ENCODE measurements at places on chromosomes 7 and 10.

DNA sequence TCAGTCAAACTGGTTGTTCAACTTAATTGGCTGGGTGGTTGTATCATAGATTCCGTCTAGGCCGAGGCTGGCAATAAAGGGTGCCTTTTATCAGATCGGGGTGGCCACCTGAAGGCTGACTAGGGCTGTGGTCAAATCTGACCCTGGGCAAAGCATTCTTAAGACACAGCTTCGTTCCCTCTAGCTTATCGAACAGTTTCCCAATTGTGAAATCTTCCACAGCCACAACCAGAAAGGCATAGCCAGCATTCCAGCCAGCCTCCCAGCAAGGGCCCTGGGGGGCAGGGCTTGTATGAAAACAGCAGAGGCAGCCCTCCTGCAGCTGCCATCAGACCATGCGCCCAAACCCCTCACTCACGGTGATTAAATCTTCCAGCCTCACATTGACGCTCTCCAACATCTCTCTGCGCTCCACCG is 42.5 kb upstream of the TMEM213 start:
- no peak for DNase-seq

DNA sequence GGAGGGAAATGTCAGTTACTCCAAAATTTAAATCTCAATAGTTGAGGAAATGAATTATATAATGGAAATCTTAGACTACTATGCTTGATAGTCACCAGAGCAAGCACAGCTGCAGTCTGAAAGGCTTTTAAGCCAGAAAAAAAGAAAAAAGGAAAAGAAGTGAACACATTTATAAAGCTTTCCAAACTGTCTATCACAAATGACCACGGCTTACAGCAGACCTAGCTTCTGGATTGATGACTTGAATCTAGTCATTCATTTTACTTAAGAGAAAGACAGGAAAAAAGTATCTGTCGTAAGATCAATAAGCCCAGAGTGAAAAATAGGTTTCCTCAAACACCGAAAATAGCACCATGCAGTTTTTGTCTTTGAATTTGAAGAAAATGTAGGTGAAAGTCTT is 67.9 kb upstream of the OGDHL start:
- no peak for DNase-seq

DNA sequence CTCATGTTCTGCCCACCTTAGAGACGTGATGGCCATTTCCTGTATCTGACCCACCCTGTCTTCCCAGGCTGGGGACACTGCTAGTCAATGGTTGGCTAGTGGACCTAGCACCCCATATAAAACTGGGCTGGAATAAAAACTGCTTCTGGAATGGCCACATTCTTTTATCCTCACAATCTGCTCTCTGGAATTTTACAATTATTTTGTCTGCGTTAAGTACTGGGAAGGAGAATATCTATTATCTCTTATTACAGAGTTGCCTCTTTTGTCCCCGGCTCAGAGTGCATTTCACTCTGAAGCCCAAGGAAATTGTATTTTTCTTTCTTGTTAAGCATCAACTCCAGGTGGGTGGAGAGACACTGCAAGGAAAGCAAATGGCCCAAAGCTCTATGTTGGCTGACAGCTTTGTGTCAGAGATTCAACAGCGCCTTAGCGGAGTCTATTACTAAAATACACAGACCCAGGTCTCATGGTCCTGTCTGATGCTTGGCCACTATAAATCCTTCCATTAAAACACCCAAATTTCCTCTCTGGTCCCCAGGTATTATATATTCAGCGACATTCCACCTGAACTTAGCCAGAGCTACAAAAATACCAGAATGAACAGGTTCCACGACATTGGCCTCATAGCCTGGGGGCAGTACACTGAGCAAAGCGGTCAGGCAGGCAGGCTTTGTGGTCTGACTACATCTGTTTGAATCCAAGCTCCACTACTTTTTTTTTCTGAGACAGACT is 121.7 kb downstream of the PRPF18 start:
- no peak for DNase-seq

DNA sequence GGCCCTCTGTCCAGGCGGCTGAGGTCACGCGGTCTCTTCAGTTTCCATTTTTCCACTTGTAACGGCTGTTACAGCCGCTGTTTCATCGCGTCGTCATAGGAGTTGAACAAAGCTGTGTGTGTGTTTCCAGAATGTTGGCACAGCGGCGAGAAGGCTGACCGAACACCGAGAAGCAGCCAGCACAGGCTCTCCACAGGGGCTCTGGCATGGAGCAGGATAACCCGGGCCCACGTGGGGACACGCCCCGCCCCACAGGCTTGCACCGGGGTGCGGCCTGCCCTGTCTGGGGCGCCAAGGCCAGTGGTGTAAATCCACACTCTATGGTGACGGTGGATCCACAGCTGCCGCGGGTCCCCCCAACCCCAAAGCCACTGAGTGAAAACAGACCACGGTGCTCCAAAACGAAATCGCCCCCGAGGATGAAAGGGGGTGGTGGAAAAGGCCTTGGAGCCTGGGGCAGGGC is 448.2 kb downstream of the DNAJB6 start:
- no peak for DNase-seq

DNA sequence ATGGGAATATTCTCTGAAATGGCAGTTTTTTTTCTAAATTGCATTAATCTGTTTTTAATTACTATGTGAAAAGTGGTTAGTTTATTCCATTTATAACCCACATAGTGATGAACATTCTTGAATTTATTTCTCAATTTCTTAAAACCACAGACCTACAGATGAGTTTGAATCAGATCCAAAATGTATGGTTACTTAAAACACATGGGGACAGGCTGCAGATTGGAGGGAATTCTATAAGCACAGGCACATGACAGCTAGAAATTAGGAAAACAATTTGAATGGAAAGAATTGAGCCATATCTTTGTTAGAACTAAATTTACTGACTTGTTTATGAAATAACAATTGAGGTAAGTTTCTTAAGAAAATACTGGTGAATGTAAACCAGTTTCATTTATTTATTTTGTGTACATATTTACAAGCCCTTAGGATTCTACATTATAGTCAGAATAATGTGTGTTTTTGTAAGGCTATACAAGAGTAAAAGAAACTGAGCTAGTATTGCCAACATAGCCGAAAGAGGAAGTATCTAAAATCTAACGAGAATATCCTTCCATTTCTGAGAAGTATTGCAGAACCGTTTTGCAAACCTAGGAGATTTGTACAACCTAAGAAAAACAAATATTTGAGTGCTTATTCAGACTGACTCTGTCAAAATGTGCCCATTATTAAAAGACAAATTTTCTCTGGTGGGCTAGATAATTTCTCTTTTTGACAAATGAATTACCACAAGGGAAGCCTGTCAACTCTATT is 434.3 kb upstream of the SEMA3D start:
- DNase-seq, result no peak

GRCh38 chr10:47384148-47384921 is at the start of gene ZNF488:
ZNF488 (minus strand) TSS chr10:47384293; CDS start chr10:47368829, 15,464 bp downstream.
- DNase-seq, result peak; percentile 55

DNA sequence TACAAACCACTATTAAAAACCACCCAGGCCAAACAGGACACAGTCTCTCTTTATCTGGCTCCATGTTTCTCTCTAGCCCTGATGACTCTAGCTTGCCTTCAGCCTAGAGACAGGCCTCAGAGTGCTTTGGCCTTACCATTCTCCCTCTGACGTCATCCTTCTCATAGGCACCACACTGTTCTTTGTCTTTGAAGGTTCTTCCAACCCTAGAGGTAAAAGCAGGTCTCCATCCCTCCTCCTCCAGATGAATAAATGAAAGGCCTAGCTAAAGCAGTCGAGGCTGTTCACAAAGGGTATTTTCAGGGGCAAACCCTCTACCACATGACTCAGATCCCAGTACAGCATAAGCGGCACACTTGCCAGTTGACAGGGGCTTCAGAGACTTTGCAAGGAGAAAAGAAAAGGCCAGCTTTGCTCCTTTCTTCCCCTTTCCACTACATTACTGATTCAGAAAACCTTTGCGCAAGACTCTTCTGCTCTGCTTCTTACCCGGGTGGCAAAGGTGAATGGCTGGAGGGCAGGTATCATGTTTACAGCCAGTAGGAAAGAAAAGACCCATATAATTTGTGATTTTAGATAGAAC is 14.8 kb downstream of the NFE2L3 start:
- no peak for DNase-seq

GRCh38 chr7:70552141-70552540 is 579.8 kb upstream of the GALNT17 start:
- no peak for DNase-seq

GRCh38 chr10:71004176-71005075 is 116.1 kb upstream of the PCBD1 start:
- no peak for DNase-seq

- DNase-seq, result no peak
Observed at GRCh38 chr7:43767311-43767710, 8.8 kb downstream of the BLVRA start.

DNA sequence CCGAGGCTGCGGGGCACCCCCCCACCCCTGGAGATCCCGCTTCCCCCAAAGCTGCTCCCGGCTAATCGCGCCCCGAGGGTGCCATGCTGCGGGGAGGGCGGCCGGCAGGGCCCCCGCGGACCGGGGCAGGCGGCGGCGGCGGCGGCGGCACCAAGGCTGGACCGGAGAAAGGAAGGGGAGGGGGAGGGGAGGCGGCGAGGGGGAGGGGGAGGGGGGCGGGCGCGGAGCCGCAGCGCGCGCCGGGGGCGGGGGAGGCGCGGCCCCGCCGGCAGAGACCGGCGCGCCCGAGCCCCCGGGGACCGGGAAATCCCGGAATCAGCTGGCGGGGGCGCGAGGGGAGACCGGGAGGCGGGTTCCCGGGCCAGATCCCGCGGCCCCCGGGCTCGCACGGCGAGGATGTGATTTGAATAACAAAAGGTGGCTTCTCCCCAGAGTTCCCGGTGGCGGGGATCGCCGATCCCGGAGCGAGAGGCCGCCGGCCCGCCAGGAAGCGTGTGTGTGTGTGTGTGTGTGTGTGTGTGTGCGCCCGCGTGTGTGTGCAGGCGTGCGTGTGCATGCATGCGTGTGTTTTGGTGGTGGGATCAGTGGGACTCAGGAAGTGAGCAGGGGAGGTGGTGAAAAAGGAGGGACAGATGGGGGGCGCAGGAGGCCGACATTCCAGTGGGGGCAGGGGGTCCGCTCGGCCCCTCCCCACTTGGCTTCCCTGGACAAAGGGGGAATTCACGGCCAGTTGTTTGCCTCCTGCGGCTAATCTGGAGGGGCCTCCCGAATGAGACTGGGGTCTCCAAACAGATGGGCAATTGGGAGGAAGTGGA is 99.5 kb downstream of the HIP1 start:
- DNase-seq, result no peak

DNA sequence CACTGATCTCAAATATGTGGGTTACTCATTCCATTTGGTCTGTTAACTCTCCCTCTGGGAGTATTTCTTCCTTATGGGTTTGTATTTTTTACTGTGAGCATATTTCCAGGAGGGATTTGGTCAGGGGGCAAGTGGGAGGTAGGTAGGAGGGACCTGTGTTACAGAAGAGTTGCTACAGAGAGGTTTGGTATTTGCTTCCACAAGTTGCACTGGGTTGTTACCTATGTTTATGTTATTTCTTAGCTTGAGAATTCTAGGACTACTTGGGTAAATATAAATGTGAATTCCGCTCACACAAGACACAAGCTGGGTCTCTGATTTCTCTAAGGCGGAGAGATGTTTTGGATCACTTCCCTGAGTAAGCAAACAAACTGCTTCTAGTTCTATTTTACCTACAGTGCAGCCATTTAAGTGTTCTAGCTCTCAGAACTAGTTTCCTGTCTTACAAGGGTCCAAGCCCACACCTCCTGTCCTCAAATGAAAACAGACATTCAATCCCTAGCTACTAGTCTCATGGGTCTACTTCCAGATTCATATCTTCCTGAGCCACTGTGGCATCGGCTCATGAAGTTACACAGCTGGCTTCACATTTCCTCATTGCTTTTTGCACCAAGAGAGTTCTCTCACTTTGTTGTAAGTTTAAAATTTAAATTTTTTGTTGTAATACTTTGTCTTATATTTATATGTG is 75.4 kb upstream of the PPP1R3C start:
- no peak for DNase-seq

- no peak for DNase-seq
Observed at GRCh38 chr10:69855346-69856111, 53.8 kb downstream of the COL13A1 start.

DNA sequence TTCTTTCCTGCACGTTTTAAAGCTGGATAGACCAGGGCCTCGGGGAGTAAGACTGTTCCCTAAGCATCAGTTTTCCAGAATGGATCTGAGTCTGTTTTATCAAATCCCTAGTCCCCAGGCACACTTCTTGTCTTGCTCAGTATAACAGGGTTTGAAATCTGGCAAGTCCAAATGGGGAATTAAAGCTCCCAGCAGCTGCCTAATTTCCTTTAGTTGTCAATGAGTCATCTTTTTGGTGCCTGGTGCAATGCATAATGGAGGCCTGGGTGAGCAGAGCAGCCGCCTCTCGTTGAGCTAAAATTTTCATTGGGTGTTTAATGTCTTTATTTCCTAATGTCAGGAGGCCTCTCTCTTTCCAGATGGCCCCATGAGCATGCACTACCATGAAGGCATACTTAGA is 87.9 kb downstream of the STRA8 start:
- DNase-seq, result no peak

- DNase-seq, result no peak
Observed at GRCh38 chr10:17842641-17843040, 33.5 kb downstream of the MRC1 start.

- DNase-seq, result no peak
Observed at GRCh38 chr10:132320654-132321469, 11.1 kb upstream of the LRRC27 start.

- no peak for DNase-seq
Observed at GRCh38 chr7:85292908-85293576, 106.2 kb upstream of the SEMA3D start.

DNA sequence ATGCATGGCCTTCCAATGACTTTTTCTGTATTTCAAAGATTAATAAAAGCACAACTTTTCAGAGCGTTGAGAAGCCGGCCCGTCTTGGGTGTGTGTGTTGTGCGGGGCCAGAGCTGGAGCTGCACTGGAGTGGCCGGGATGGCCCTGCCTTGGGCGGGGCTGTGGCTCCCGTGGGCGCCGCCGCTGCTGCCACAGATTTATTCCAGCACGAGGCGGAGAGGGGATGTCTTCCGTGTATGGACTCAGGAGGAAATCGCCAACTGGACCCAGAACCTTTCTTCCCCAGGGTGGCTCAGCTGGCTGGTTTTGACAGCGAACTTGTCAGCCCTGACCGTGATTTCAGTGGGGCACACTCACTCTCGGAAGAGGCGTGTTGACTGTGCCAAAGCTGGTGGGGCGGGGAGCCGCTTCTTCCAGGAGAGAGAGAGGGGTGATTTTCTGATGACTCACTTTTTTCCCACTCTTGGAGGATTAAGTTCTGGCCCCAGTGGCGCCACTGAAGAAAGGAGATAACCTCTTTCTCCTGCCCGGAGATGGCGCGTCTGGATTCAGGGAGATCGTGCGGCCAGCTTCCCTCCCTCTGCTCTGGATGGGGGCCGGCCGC is 72.4 kb downstream of the DNAJB6 start:
- DNase-seq, result no peak

- no peak for DNase-seq
Observed at GRCh38 chr10:19788075-19788686, 28.1 kb upstream of the PLXDC2 start.
